ENCODE measurements at places on chromosomes 1 and 21.

DNA sequence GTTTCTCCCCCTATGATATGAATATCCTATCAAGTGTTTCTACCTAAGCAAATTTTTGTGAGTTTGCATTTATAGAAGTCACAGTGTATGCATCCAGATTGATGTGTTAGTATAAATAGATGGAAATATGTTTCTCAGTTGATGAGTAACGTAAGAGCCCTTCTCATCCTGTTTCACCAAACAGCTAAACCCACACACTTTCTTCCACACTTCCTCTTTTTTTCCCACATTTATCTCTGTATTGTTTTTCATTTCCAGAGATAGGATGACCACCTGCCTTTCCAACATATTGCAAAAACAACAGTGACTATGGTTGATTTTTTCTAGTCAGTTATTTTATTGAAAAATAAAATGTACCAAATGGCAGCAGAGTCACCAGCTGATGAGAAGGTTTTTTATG is 490.1 kb downstream of the NEGR1 start:
- no peak for DNase-seq

GRCh38 chr1:36408479-36408878 is 10.8 kb upstream of the LSM10 start:
- DNase-seq = no peak

- DNase-seq = no peak
Measured at GRCh38 chr1:116919802-116920201, 10.1 kb downstream of the PTGFRN start.

DNA sequence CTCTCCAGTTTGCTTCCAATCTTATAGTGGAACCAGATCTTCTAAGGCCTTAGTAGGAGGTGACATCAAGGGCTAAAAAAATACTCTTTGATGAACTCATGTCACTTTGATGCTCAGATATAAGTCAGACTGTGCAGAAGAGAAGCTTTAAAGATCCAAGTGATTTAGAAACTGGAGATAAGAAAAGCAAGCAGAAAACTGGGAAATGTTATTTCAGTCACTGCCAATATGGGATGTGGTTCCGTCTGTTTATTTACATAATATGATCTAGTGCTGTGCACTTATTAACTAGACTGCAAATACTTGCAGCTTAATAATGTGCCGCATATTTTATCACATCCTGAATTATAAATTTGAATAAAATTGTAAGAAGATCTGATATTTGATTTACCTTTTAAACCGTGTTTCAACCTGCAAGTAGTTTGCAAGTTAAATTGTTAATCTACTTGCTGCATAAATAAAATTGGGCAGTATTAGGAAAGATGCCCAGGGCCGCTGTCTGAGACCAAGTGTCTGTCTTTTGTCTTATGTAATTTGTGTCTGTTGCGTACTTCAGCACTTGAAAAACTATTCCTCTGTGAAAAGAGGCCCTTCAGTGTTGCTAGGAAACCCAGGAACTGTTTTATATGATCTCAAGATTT is 29.6 kb downstream of the CXADR start:
- no peak for DNase-seq

DNA sequence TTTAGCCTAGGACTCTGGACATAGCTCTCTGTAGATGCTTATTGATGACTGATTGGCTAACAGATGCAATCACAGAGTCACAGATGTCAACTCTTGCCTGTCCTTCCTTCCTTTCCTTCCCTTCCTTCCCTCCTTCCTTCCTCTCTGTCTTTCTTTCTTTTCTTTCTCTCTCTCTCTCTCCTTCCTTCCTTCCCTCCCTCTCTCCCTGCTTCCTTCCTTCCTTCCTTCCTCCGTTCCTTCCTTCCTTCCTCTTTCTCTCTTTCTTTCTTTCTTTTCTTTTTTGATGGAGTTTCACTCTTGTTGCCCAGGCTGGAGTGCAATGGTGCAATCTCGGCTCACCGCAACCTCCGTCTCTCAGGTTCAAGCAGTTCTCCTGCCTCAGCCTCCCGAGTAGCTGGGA is 106.1 kb downstream of the KIF26B start:
- no peak for DNase-seq

GRCh38 chr21:38170283-38170682 is 86.5 kb upstream of the KCNJ15 start:
- DNase-seq = no peak

DNA sequence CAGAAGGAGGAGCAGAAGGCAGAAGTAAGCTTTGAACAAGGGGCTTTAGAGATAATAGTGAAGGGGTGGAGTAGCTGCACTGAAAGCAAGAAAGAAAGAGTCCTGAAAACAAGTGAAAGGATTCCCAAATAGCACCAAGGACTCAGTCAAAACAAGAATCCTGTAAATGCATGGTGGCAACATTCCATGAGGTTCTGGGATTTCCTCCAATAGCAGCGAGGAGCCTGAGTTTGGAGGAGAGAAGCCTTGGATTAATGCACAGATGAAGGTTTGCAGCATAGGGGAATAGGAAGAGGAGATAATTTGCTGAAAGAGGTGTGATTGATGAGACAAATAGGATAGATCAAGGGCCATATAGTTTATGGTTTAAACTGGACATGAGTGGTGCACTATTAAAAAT is 10.9 kb downstream of the KRTAP22-2 start:
- no peak for DNase-seq

GRCh38 chr1:154797175-154797574 is 72.9 kb downstream of the KCNN3 start:
- DNase-seq = no peak

DNA sequence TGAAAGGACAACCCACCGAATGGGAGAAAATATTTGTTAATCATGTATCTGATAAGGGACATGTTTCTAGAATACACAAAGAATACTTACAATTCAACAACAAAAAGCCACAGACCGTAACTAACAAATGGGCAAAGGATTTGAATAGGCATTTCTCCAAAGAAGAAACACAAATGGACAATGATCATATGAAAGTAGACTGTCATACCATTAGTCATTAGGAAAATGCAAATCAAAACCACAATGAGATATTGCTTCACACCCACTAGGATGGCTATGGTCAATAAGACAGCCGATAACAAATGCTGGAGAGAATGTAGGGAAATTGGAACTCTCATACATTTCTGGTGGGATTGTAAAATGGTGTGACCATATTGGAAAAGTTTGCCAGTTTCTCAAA is 367.2 kb upstream of the SGIP1 start:
- DNase-seq = no peak

DNA sequence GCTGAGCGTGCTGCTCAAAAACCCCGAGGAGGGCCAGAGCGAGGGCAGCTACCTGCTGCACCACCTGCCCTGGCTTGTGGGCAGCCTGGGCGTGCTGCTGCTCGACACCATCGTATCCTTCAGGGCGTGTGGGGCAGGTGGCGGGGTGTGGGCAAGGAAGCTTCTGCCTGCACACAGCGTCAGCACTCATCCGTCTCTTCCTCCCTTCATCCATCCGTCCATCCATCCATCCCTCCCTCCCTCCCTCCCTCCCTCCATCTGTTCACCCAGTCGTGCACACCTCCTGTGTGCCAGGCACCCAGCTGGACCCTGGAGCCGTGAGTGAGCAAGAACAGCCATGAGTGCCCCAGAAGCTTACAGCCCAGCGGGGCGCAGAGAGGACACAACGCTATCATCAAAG is 15.2 kb downstream of the SLC66A1 start:
- DNase-seq = no peak
